NCI-H345 (cell line): ENCODE measurements at places on chromosomes 3 and 15.

DNA sequence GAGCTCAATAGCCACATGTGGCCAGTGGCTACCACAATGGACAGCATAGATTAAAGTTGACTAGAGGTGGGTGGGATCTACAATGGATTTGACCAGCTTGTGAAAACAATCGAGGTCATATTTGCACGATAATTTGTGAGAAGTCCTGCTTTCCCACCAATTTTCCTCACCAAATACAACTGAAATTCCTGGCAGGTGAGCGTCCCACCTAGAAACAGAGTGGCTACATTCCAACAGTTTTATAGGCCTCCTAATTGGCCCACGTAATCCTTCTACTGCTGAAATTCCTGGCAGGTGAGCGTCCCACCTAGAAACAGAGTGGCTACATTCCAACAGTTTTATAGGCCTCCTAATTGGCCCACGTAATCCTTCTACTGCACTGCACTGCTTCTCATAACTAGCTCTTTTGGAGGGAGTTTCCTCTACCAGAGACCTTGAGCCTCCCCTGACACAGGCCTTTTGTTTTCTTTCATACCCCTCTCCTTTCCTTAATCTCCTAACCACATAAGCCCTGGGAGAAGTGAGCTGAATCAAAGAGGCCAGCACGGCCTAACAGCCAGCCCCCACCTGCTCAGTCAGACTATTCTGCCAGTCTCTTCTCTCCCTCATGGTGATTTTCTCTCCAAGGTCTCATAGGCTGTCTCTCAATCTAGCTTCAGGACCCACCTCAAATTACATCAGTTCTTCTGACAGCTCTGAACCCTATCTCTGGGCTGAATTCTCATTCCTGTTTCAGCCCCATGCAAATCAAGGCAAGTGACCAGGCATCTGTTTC is 80.2 kb downstream of the BFSP2 start:
- DNase-seq = no peak

DNA sequence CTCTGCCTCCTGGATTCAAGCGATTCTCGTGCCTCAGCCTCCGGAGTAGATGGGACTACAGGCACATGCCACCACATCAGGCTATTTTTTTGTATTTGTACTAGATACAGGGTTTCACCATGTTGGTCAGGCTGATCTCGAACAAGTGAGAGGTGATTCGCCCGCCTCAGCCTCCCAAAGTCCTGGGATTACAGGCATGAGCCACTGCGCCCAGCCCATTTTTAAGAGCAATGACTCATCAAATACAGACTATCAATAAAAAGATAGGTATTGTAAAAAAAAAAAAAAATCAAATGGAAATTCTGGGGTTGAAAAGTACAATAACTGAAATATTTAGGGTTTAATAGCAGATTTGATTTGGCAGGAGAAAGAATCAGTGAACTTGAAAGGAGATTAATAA is 129.0 kb downstream of the TJP1 start:
- no peak for DNase-seq

GRCh38 chr3:194249323-194250097 is 101.6 kb downstream of the CPN2 start:
- no peak for DNase-seq

DNA sequence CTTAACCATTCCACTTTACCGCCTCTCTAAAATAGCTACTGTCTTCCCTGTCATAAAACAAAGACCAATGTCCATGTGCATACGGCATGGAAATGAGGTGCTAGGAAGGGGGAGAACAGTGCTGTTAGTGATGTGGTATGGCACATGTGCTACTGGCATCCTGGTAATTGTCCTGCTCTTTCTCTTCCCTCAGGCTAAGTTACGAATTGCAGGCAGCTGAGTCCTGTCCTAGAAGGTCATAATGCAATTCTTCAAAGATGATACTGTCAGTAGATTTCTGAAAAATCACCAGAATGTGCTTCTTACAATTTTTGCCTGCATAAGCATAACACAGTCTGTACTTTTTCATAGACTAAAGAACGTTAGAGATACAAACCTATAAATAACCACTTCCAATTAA is 216.8 kb downstream of the RSL24D1 start:
- DNase-seq = no peak

DNA sequence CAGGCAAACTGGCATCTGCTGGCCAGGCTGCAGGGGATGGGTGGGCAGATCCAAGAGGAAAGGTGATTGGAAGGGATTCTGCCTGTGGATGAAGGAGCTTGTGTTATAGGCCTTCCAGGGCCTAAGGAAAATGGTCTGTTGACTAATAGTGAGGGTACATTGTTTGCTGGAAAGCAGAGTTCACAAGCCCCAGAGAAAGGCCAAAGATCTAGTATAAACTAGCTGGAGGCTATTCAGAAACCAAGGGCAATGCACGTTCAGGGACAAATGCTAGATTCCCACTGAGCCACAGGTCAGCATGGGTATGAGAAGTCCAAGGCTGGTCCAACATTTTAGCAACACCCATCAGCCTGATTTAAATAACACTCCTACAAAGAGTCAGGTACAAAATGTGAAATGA is 74.7 kb downstream of the FBN1 start:
- DNase-seq = no peak

GRCh38 chr3:29226706-29227105 is 54.2 kb upstream of the RBMS3 start:
- no peak for DNase-seq

GRCh38 chr15:29970402-29970695 is 112.4 kb upstream of the GOLGA8J start:
- no peak for DNase-seq

DNA sequence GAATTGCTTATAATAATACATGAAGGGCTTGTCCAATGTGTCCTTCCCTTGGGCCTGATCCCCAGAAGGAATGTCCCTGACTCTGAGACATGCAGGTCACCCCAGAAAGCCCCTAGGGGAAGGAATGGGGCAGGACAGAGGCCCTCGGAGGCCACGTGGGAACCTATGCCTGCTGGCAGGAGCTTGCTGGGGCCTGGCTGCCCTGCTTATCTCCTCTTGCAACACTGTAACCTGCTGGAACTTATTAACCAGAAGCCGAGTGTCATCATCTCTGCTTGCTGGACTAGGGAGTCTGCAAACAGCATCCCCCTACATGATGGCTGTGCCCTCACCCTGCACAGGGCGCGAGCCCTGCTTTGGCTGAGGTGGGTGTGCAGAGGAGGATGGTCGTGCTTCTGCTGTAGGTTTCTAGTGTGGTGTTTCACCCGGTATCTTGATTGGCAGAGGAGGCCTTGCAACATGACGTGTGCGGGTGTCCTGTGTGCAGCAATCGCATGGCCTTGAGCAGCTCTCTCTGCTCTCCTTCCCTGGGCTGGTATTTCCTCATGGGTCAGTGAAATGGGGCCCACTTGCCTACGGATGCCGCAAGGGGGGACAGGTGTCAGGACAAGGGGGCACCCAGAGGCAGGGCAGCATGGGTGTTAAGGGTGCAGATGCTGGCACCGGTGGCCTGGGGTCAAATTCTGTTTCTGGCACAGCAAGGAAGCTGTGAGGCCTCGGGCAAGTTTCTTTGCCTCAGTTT is 5.0 kb downstream of the CHST13 start:
- DNase-seq = no peak

DNA sequence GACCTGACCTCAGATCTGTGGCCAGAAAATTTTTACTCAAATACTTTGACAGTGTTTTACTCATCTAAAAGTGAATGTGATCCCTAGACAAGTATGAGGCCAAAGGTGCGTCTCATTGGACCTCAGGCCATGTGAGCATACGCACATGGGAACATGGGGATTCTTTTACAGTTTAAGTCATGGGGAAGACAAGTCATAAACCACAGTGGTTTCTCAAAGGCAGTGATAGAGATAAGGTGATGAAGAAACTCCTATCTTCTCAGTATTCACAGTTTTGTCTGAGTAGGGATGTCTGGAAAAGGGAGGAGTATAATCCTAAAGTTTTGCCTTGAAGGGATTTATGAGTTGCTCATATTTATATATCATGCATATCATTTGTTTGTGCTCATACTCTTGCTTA is 173.8 kb downstream of the FNDC3B start:
- no peak for DNase-seq

DNA sequence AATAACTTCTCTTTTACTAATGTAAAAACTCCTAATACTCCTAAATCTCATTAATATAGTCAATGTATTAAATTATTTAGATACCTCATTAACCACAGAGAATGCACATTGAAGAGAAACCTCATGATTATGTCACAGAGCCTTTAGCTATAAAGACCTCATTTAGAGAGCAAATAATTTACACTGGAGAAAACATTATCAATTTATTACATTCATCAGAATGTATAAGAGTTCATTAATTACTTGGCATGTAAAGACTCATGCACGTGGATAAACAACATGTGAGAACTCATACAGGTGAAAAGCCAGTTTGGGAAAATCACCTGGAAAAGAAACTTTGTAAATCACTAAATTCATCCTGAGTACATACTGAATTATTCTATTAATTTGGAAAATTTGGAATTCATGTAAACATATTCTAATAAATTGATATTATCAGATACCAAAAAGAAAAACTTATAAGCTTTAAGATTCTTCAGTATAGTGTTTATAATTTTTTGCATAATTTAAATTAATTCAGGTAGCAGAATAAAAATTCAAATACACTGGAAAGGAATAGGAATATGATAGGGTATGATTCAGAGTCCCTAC is 22.9 kb upstream of the WNT7A start:
- no peak for DNase-seq
